EH (cell line): ENCODE measurements at places on chromosomes 4 and X.

- peak; percentile 33 for DNase-seq
Observed at GRCh38 chr4:124304941-124305340, 407.6 kb downstream of the ANKRD50 start.

DNA sequence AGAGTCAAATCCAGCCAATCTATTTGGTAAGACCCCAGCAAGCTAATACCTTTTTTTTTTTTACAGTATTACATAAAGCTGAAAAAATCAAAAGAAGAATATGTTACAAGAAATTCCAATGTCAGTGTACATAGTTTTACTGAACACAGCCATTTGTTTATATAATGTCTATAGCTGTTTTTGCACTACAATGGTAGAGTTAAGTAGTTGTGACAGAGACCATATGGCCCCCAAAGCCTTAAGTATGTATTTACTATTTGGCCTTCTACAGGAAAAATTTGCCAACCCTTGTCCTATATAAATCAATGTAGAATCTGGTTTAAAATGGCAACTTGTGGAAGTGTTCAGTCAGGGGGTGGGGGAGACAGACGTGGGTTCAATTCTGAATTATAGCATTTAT lies 60.7 kb downstream of the ANTXR2 start:
- no peak for DNase-seq

GRCh38 chr4:21765810-21766407 lies 182.7 kb downstream of the KCNIP4 start:
- peak; percentile 63 for DNase-seq

DNA sequence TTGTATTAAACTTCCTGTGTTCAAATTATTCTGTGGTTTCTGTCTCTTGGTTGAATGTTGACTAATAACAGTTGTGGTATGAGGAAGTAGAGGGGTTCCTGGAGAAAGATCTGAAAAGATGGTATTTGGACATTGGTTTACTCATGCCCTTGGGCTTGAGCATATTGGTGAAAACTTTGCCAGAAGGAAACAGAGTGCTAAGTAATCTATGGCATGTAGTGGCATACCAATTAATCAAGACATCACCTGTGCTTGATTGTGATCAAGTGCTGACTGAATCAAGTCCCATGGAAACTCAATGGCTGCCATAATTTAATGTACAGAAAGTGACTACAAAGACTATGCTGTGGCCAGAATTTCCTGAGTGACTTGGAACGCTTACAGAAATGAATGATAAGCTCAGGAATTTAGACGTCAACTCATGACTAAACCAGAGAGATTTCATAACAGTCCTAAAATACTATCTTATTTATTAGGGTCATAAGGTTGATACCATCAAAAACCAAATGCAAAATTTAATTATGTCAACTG lies 2062.9 kb downstream of the ARAP2 start:
- DNase-seq, result peak; percentile 95

- peak; percentile 16 for DNase-seq
Observed at GRCh38 chr4:164935363-164935762, 42.1 kb downstream of the TRIM61 start.

DNA sequence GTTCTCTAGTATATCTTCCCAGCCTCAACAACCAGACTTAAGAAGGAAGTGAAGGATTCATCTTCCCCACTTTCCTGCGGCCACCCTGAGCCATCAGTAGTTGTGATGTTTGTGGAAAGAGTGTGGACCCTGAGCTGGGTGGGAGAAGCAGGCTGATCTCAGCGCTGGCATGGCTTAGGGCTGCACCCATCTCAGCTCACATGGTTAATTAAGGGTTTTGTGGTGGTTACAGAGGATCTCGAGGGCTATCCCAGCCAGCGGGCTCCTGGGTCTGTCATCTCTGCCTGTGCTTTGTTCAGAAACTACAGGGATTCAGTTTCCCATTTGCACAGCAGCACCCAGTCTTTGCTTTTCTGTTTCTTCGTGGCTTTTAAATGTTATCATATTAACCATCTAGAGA lies 163.4 kb downstream of the PTTG2 start:
- no peak for DNase-seq
